ENCODE measurements at places on chromosomes 7 and 10.

DNA sequence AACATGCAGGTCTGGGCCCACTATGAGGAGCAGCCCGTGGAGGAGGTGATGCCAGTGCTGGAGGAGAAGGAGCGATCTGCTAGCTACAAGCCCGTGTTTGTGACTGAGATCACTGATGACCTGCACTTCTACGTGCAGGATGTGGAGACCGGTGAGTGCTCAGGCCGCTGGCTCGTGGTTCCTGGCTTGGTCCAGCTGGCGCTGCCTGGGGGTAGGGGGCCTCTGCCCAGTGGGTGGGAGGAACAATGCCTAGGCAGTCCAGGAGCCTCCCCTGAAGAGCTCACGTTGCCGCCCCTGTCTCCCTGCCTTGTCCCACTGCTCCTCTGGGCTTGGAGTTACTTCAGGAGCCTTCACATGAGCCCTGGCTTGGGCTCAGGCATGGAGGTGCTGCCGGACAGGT, 50.1 kb upstream of the LRRC4 start:
- no peak for DNase-seq

GRCh38 chr10:28681291-28681763, 4.0 kb downstream of the BAMBI start:
- no peak for DNase-seq

DNA sequence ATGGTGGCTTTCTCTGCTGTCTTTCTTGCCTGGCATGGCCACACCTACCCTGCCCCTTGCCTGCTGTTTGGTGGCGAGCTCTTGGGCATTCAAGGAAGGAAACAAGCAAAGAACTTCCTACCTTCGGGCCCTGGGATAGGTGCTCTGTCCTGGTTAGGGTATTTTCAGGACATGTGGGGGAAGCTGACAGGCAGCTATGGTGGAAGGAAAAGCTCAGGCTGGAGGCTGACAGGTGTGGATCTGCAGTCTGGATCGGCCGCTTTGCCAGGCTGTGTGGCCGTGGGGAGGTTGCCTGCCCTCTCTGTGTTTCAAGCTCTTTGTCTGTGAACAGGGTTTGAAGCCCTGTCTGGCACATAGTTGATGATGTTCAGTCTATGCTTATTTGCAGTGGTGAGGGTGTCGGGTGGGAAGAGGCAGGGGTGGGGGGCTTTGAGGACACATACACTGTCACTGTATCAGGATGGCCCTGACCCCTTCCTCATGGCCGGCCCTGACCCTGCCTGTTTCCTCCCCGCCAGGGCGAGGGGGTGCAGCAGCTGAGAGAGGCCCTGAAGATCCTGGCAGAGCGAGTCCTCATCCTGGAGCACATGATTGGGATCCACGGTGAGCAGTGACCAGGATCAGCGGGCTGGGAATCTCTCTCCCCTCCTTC, 73.7 kb downstream of the MYL10 start:
- no peak for DNase-seq

DNA sequence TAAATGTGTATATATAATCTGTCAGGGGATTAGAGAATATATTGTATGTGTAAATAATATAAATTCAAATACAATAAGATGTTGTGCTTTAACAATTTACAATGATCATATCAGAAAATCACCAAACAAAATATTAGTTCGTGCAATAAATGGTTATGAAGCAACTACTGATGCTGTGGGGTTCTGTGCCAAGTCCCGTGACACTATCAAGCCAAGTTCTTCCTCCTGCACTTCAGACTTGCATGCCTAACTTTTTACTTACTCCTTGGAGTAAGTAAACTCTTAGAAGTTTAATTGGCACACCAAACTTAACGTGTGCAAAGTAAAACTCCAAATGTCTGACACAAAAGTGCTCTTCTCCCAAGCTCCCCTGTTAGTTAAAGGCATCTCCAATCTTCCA, 26.5 kb upstream of the TMEM254 start:
- DNase-seq, result no peak

DNA sequence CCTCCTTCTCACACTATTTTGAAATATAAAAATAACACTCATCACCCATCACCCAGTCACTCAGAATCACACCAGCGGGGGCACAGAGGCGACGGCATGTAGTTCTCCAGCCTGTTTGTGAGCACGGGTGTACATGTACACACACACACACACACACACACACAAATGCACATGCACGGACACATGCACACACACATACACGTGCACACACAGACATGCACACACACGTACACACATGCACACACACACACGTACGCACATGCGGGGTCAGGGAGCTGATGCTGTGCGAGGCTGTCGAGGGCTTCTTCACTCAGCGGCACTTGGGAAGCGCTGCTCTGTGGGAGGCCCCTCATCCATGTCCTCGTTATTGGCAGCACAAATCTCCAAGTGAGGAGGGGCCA, 178.8 kb downstream of the ELFN1 start:
- no peak for DNase-seq

DNA sequence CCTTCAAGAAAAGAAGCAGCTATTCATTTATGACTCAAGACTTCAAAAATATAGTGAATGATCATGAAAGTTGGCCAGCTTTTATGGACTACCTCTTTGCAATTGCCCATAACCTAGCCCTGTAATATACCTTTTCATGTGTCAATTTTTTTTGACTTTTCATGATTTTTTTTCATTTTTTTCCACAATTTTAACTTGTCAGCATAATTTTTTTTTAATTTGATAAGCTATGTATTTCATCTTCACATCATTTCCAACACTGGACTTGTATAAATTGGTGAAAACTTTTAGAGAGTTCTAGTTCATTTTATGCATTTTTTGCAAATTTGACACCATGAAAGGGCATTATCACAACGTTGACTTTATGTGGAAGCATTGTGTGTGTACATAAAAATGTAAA, 220.8 kb upstream of the NFE2L3 start:
- no peak for DNase-seq

DNA sequence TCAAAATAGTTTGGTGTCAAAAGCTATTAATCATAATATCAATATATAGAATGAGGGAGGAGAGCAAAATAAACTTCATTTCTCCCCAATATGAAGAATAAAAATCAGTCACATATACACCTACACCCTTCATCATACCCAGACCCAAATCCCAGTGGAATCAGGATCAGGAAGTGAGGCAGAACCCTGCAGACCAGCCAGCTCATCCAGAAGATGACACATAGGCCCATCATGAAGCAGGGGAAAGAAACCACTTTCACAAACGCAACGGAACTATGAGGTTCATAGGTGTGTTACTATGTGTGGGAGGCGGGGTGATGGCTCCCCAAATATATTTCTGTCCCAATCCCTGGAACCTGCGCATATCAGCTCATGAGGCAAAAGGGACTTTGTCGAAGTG, 89.0 kb downstream of the RSU1 start:
- DNase-seq, result no peak
